Progenitor cell of endocrine pancreas (in vitro differentiated cells): ENCODE measurements at places on chromosomes 2 and 18.
A peak's percentile ranks its signal among the peaks of the same experiment; 100 is the strongest.

DNA sequence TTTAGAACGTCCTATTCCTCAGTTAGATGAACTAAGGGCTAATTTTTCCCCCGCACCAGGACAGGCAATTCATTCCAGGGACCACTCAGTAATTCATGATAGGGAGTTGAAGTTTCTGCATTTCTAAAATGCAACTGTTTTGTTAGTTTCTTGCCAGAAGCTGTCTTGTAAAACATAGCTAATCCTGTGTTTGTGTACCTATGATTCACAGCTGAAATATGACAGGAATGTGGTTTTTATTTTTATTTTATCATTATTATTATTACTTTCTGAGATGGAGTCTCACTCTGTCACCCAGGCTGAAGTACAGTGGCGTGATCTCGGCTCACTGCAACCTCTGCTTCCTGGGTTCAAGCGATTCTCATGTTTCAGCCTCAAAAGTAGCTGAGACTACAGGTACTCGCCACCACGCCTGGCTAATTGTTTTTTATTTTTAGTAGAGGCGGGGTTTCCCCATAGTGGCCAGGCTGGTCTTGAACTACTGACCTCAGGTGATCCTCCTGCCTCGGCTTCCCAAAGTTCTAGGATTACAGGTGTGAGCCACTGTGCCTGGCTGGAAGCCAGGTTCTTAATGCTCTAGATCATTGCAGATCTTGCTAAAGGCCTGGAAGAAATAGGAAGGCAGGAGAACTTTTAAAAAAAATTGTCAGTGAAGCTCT is 154.8 kb upstream of the FHL2 start:
- H3K4me1 ChIP-seq: peaks cover 2% of the 10 kb centered on the region
- H3K36me3 ChIP-seq: no peaks in the 10 kb centered on the region
- no peak overlapping the region for H3K27ac ChIP-seq
- no peak overlapping the region for H3K4me3 ChIP-seq
- H3K27me3 ChIP-seq: peaks cover 24% of the 10 kb centered on the region

DNA sequence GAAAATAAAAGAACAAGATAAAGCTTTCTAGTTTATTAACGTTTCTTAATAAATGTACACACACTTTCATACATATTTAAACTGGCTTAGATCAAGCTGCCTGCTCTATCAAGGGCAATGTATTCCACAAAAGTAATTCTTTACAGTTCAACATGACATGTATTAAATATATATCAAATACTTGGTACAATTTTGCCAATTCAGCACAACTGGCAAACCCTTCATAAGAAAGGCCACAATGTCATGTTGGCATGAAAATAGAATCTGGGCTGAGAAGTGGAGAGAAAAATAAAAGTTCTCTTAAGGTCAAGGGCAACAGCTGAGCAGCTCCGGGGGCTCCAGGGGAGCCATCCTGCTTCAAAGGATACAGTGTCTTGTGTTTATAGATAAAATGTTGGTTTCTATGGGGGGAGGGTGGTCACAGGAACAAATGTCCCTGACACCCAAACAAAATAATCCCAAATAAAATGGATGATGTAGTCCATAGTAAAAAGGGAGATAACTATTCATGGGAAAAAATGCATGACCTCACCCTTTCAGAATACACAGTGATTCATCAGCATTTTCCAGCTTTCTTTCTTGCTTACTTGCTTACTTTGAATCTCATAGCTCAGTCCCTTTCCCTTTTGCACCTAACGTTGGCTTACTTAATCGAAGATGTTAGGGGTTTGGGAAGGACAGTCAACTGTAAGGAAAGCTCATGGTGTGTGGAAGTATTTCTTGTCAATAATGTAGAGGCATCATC is 494.9 kb downstream of the NYAP2 start:
- DNase-seq: no peak
- H3K4me3 ChIP-seq: no peak overlapping the region
- no peak overlapping the region for H3K27ac ChIP-seq
- H3K27me3 ChIP-seq: no peaks in the 10 kb centered on the region
- H3K36me3 ChIP-seq: no peaks in the 10 kb centered on the region

DNA sequence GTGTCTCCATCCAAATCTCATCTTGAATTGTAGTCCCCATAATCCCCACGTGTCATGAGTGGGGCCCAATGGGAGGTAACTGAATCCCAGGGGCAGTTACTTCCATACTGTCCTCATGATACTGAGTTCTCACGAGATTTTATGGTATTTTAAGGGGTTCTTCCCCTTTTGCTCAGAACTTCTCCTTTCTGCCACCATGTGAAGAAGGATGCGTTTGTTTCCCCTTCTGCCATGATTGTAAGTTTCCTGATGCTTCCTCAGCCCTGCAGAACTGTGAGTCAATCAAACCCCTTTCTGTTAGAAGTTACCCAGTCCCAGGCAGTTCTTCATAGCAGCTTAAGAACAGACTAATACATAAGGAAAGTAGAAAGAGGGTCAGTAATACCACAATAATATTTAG is 480.4 kb downstream of the KCNJ3 start:
- H3K4me3 ChIP-seq: no peak overlapping the region
- no peak overlapping the region for H3K27ac ChIP-seq
- H3K36me3 ChIP-seq: peaks cover 7% of the 10 kb centered on the region
- DNase-seq: no peak
- no peaks in the 10 kb centered on the region for H3K27me3 ChIP-seq

GRCh38 chr2:223101340-223102039 is 49.5 kb downstream of the KCNE4 start:
- no peak overlapping the region for H3K27ac ChIP-seq
- no peaks in the 10 kb centered on the region for H3K4me1 ChIP-seq
- DNase-seq: peak; percentile 12
- no peak overlapping the region for H3K4me3 ChIP-seq

GRCh38 chr2:148521181-148521580 is 123.4 kb upstream of the EPC2 start:
- H3K27me3 ChIP-seq: no peaks in the 10 kb centered on the region
- peaks cover 1% of the 10 kb centered on the region for H3K36me3 ChIP-seq
- peaks cover 10% of the 10 kb centered on the region for H3K4me1 ChIP-seq
- DNase-seq: no peak
- no peak overlapping the region for H3K4me3 ChIP-seq
